ENCODE measurements at places on chromosomes 12 and 14.

- no peak overlapping the region for H3K27ac ChIP-seq
- H3K4me1 ChIP-seq = no peaks in the 10 kb centered on the region
- H3K36me3 ChIP-seq = no peaks in the 10 kb centered on the region
- no peaks in the 10 kb centered on the region for H3K27me3 ChIP-seq
Observed at GRCh38 chr14:47207617-47208016, 467.8 kb downstream of the MDGA2 start.

DNA sequence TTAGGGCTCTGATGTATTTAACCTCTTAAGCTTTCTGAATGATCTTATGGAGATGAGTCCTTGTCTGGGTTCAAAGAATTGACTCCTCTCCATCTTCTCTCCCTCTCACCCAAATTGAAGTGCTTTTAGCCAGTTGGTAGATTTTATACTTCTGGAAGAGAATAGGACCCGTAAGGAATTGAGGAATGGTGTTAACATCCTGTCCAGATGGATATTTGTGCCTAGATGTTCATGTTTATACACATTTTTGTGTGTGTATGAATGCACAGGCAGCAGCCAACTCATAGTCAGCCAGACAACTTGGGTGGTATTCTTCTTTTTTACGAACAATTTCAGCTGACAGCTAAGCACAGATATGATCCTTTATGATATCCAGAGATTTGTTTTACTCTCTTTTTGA, 449.6 kb upstream of the RGS6 start:
- H3K36me3 ChIP-seq = peaks cover 3% of the 10 kb centered on the region
- DNase-seq = no peak

GRCh38 chr12:27338473-27338872, 5.8 kb downstream of the BMAL2 start:
- no peak overlapping the region for H3K4me3 ChIP-seq
- peaks cover 3% of the 10 kb centered on the region for H3K4me1 ChIP-seq
- no peak for DNase-seq

DNA sequence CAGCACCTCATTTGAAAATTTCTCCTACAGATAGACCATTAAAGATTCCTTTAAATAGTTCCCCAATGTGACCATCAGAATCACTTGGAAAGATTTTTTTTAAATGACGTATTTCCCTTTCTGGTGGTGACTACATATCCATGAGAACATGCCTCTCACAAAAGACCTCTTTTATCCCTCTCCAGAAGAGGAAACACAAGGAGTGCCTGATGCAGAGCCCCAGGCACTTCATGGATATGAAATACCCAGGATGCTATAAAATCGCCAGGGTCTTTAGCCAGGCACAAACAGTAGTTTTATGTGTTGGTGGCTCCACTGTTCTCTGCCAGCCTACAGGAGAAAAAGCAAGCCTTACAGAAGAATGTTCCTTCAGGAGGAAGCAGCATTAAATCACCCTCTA, 97.1 kb downstream of the ETNK1 start:
- no peaks in the 10 kb centered on the region for H3K4me1 ChIP-seq
- no peak overlapping the region for H3K27ac ChIP-seq
- H3K27me3 ChIP-seq = no peaks in the 10 kb centered on the region
- no peak for DNase-seq

GRCh38 chr14:35985474-35986218, 159.5 kb downstream of the BRMS1L start:
- no peak overlapping the region for H3K4me3 ChIP-seq
- no peaks in the 10 kb centered on the region for H3K27me3 ChIP-seq
- H3K4me1 ChIP-seq = peaks cover 8% of the 10 kb centered on the region

DNA sequence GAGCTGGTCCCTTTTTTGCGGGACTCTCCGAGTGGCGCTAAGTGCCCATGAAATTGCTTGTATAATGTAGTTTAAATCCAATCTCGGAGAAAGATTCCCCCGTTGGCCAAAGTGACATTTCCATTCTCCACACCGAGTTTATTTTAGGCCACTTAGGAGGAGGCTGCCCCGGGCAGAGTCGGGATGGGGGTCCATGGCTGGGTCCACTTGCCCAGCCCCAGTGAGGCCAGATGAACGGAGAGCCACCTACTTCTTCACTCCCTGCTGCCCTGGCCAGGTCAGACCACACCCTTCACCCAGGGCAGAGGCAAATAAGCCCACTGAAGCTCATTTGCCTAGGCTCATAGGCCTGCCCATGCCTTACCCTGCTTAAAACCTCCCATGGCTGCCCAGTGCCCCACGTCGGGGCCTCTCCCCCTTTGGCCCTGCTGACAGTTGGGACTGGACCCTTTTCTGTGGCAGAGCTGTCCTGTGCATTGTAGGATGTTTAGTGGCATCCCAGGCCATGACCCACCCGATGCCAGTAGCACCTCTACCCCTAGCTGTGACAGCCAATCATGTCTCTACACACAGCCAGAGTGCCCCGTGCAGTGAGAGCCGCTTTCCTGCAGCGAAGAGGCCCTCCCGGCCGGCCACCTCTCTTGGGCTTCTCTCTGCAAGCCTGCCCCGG, 51.3 kb downstream of the FAM222A start:
- no peaks in the 10 kb centered on the region for H3K27me3 ChIP-seq
- no peaks in the 10 kb centered on the region for H3K4me1 ChIP-seq
- H3K36me3 ChIP-seq = no peaks in the 10 kb centered on the region
- DNase-seq = no peak
- no peak overlapping the region for H3K4me3 ChIP-seq
- H3K27ac ChIP-seq = no peak overlapping the region

GRCh38 chr14:37437490-37437889, 157.6 kb downstream of the FOXA1 start:
- H3K4me1 ChIP-seq = no peaks in the 10 kb centered on the region
- no peak for DNase-seq
- no peak overlapping the region for H3K27ac ChIP-seq
- H3K27me3 ChIP-seq = no peaks in the 10 kb centered on the region
- no peak overlapping the region for H3K4me3 ChIP-seq

DNA sequence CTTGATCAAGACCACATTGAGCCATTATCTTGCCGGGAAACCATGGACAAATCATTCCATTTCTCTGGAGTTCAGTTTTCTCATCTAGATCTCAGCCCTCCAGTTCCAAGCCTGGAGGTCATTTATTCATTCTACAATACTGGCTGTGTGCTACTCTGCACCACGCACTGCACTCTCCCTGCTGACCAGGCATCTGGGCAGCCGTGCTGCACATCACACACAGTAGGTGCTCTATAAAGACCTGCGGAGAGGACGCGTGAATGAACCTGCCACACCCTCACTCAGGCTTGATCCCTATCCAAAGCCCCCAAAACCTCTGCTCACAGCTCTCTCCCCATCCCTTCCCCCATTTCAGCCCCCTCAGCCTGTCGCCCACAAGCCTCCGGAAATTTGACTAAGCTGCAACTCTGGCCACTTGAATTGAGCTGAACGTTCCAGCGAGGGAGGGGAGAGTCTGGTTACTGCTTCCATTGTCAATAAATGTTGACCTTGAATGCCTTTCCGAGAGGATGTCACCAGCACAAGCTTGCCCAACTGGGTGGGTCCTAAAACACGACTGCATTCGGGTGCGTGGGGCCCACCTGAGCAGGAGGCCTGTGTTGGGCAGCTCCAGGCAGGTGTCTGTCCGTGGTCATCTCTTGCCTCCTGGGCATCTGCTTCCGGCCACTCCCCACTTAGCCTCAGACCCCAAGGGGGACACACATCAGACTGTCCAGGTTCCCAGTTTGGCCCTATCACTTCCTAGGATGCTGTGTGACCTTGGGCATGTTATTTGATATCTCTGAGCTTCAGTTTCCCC, 17.8 kb downstream of the FAIM2 start:
- no peak for DNase-seq
- no peak overlapping the region for H3K4me3 ChIP-seq
- H3K27me3 ChIP-seq = peaks cover 49% of the 10 kb centered on the region
- no peaks in the 10 kb centered on the region for H3K36me3 ChIP-seq
- H3K4me1 ChIP-seq = no peaks in the 10 kb centered on the region

- no peak for DNase-seq
- no peaks in the 10 kb centered on the region for H3K36me3 ChIP-seq
- H3K27me3 ChIP-seq = no peaks in the 10 kb centered on the region
- no peaks in the 10 kb centered on the region for H3K4me1 ChIP-seq
- H3K27ac ChIP-seq = no peak overlapping the region
Observed at GRCh38 chr12:5997260-5997659, 52.2 kb upstream of the ANO2 start.

All from thymus (tissue), 14 donors.